Muscle of back (tissue), 13 donors: ENCODE measurements at places on chromosomes 6 and 20.
A peak's percentile ranks its signal among the peaks of the same experiment; 100 is the strongest.

GRCh38 chr6:16712255-16712930 is 48.9 kb downstream of the ATXN1 start:
- DNase-seq: no peak

DNA sequence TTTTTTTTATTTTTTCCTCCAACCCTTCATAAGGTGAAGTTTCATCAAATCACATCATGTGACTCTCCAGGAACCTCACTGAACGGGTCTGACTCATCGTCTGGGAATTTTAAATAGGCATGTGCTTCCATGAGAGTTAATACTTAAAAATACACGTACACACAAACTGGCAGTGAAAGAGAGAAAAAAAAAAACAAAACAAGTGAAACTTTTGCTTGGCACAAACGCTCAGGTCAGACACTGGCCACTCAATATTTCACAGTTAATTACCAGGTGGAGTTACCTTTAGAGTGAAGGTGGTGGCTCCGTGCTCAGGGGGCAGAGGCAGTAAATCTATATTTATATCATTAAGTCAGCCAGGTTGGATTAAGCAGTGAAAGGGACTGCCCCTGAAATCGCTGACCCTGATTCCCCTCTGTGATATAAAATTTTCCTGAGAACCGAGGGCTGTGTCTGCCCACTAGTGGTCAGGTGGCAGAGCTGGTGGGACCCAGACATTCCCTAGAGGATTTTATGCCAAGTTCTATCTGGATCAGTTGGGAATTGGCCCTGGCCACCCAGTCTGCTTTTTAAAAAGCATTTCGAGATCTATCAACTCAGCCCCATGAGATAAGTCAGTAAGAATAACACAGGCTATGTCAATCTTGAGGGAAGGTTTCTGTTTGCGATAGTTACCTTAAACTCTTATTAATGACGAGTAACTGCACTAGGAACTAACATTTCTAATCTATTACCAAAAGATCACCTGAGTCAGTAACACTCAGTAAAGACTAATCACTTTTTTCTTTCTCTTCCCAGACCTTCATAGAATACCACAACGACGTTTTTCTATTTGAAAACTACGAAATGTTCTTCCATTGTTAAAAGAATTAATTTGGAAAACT is 259.1 kb downstream of the HDGFL1 start:
- DNase-seq: peak; percentile 85

DNA sequence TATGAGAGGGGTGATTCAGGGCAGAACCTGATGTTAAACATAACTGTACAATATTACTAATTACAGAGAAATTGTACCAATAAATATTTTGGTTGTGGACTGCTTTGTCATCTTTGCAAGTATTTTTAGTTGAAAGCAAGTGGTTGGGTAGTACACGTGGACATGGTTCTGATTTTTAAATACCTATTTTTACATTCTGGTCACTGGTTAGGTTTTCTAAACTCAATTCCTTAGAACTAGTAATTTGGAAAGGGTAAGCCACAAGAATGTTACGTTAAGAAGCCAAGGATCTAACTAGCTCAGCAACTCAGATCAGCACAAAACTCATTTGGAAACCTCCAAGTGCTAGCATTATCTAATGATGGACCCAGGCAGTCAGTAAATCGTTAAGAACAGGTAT is 2.7 kb downstream of the EPB41L2 start:
- no peak for DNase-seq

DNA sequence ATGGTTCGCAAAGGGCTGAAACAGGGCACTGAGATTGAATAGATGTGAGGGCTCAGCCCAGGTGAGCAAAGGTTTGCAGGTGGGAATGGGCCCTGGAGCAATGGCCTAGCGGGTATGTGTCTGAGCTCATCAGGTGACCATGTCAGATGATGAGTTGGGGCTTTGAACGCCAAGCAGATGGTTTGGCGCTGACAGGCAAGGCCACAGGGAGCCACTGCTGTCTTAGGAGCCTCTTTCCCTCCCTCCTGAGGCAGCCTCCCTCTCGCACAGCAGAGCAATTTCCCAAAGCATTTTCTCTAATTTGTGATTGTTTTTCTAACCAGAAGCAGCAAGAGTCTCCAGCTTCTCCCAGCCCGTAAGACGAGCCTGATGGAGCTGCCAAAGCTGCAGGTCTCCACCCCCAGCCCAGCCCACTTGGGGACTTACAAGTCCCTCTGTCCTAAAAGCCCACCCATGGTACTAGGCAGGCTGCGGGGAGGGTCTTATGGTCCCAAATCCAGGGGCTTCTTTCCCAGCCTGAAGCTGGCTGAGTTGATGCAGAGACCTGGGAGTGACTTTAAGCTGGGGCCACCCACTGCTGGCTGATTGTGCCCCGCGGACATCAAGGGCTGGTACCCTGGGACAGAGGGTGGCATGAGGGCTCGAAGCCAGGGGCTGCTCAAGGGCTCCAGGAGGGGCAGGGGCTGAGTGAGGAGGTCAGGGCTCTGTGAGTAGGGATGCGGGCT is 11.6 kb downstream of the CDH22 start:
- no peak for DNase-seq

DNA sequence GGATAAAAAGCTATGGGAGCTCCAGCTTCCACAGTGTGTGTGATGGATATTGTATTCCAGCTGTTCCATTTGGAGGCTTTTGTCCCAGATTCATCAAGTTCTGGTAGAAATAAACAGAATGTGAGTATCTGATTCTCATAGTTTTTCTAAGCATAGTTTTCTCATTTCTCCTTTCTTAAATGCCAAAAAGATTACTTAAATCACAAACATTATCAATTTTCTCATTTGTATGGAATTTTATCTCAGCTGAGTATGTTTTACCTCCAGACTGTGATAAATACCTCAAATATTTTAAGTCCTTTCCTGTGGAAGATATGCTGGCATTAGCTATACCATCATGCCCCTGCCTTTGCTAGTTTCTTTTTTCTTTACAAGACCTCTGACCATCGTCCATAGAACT is 767.3 kb downstream of the TFAP2A start:
- DNase-seq: no peak

DNA sequence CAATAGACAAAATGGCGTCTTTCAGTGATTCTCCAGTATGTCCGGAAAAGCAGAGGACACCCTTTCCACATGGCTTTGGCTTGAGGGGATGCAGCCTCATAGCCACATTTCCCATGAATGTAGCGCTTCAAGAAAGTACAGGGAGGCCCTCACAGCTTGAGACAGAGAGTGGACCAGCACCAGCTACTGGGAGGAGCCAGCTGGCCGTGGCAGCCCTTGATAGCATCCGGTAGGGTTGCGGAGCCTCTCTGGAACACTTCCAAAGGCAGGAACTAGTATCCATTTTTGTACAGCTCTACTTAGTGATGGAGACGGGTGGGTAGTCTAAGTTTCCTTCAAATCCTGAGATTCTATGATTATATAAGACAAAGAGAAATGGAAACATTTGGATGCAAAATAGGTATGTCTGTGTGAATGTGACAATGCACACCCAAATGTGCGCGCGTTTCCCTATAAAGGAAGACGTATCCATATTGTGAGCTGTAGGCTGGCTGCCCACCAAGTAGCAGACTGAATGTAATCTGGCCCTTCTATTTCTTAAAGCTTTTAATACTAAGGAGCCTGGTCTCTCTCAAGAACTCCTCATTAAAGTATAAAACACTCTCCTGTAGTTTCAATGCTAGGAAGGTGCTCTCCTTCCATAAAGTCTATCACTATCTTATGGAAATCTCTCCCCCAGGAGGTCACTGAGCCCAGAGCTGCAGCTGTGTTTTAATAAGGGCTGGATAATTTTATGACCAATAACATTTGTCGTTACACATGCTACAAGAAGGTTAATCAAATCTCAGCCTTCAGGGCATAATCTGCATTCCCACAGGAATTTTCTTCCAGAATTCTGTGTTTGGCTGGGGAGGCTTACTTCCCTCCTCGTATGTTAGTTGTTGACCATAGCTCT is 74.0 kb downstream of the SOBP start:
- DNase-seq: peak; percentile 67

DNA sequence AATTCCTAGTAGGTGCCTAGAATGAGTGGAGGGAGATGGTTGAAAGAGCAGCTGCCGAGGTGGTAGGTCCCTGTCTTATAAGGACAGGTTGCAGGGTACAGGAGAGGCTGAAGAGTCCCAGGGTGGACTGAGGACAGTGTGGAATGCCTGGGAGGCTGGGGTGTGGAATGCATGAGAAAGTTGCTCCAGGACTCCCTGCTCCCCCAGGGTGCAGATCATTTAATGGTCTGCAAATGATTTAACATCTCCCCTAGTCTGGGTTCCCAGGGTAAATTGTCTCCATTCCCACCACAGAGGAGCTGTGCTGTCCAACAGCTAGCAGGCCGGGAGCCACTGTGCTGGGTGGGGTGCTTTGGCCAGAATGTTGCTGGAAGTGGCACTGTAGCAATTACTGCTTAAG is 76.0 kb downstream of the CD83 start:
- DNase-seq: no peak

DNA sequence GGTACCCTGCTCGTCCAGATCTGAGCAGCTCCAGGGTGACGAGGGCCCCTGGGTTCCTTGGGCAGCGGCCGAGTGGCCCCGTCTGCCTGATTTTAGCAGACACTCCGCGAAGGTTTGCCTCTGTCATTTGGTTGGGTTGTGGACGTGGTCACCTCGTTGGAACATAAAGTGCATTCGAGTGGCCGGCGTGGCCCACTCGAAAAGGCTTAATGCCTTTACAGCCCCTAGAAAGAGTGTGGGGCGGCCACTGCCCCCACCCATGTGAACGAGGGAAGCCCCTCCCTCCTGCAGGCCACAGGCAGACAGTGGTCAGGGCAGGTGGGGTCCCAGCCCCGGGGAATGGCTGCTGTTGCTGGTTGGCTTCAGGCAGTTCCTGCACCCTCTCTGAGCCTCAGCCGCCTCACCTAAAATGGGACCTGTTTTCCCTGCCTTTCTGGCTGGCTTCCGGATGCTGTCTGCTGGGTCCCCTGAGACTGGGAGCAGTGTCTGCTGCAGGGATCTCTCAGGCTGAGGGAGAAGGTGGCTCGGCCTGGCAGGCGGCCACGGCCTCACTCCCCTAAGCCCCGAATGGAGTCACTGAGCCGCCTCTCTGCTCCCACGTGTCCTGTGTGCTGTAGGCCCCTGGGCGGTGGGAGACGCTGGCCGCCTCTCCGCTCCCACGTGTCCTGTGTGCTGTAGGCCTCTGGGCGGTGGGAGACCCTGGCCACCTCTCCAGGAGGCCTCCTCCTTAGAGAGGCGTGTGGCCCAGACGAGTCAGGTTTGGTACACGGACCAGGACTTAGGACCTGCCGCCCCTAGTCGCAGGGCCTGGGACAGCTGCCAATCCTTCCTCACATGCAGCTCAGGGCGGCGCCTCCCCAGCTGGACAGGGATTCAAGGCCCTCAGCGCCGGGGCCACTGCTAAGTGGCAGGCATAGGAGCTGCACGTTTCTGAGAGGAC is 233.0 kb downstream of the ERMARD start:
- no peak for DNase-seq

- no peak for DNase-seq
These were observed 211.9 kb downstream of the CDH26 start for GRCh38 chr20:60170116-60170515.

GRCh38 chr20:652615-653109 is 338 bp downstream of the SRXN1 start:
- peak; percentile 75 for DNase-seq
